SK-N-DZ (cell line): ENCODE measurements at places on chromosomes 16 and 17.
A peak's percentile ranks its signal among the peaks of the same experiment; 100 is the strongest.

GRCh38 chr17:74227271-74228080 lies 14.1 kb downstream of the TTYH2 start:
- DNase-seq, result no peak

- no peak for DNase-seq
Measured at GRCh38 chr16:82481455-82481854, 145.3 kb upstream of the CDH13 start.

GRCh38 chr16:27421961-27422740 lies 20.2 kb downstream of the IL21R start:
- DNase-seq, result no peak

DNA sequence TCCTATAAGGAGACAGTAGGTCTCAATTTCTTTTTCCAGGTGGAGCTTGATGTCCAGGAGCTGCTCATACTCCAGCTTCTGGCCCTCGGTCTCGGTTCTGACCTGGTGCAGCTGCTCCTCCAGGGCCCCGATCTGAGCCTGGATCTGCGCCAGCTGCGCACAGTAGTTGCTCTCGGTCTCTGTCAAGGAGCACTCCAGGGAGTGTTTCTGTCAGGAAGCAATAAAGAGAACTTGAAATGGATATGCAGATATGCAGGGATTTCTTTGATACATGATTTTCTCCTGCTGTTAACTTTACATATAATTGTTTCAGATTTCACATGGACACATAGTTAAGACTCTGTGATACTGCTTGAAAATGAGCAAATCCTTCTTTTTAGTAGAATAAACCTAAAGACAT lies 4.7 kb downstream of the KRT25 start:
- no peak for DNase-seq

GRCh38 chr17:28961391-28961790 lies 10.1 kb upstream of the PHF12 start:
- DNase-seq, result no peak

- DNase-seq, result no peak
Measured at GRCh38 chr16:27465483-27465879, 63.5 kb downstream of the IL21R start.

DNA sequence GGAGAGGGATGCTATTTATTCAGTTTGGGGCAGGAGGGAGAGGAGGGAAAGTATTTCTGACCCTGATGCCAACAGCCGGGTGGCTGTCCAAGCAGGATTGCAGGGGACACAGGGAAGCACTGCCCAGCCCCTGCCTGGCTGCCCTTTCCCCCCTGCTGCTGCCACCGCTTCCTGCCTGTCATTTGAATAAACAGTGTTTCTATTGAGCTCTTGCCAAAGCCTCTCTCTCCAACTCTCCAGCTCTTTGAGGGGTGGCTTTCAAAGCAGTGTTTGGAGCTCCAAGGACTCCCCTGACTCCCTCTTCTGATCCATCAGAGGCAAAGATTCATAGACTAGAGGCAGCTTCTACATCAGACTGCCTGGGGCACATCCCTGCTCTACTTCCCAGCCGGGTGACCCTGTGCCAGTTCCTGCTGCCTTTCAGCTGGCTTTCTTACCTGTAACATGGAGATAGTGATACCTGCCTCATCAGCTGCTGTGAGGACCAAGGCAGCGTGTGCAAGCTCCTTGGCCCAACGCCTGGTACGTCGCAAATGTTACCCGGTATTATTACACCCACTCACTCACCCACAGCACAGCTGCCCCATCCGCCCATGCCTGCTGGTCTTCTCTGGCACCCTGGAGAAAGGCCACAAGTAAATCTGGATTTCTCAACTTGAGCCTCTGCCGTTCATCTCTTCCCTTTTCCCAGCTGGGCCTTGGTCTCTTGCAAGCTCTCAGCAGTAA lies 9.5 kb downstream of the PROCA1 start:
- no peak for DNase-seq

GRCh38 chr17:43949781-43950180 lies 4.0 kb downstream of the PYY start:
- no peak for DNase-seq

DNA sequence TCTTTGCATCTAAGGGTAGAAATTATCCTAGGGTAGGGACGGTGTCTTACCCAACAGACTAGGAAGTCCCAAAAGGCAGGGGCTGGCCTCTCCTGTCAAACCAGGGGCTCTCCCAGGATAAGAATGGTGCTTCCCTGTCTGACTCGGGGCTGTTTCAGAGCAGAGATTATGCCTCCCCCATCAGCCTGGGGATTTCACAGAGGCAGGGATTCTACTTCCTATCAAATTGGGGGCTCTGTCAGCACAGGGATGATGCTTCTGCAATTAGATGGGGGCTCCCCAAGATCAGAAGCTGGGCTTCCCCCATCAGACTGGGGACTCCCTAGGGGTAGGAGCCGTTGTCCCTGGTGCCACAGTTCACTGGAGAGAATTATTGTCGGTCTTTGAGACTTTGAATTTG lies 2.3 kb downstream of the NXPH3 start:
- no peak for DNase-seq

- peak; percentile 59 for DNase-seq
Measured at GRCh38 chr16:6021276-6021943, 923.8 kb upstream of the EEF2KMT start.

GRCh38 chr17:45001310-45001709 lies 33.2 kb upstream of the C1QL1 start:
- DNase-seq, result no peak

GRCh38 chr17:4536259-4536741 lies 18.9 kb downstream of the MYBBP1A start:
- DNase-seq, result no peak

DNA sequence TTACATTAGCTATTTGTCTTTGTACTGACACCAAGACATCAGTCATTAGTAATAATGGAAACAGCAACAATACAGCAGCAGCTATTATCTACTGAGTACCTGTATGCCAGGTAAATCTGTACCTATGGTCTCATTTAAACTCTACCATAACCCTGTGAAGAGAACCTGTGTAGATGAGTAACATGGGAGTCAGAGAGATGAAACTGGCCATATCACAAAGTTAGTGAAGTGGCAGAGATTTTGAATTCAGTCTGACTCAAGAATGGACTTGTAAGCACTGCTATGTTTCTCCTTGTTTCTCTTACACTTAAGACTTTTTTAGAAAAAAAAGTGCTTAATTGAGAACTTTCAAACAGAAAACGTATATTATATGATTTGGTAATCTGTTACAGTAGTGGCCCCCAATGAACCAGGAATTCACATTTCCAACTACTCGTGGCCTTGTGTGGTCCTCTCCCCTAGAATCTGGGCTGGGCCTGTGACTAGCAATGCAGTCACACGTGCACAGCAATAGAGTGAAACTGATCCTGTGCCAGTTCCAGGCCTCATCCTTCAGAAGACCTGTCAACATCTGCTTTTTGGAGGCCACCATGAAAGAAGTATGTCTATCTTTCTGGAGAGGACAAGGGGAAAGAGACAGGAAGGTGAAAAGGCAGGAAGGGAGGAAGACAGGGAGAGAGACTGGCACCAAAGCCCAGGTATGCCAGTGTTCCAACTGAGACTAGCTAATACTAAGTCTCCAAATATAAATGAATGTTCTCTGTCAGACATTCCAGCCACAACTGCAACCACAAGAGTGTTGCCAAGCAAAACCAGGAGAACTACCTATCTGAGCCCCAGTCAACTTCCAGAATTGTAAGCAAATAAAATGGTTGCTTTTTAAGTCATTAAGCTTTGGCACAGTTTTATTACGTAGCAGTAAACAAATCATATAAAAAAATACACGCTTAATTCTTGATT lies 12.0 kb downstream of the CRLF3 start:
- no peak for DNase-seq

DNA sequence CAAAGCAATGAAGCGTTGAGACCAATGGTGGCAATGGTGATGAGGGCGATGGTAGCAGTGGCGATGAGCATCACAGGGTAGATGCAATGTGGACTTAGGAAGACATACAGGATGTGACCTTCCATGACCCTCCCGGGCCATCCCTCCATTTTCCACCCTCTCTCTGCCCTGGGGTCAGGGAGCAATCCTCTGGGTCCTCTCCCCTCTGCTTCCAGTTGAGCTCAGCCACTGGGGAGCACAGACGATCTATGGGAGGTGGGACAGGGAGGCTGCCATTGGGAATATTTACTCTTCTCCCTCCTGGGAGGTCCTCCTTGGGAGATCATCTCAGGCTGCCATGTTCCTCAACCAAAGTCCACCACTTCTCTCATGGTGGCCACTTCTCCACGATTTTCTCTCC lies 260.7 kb upstream of the FOXF1 start:
- no peak for DNase-seq

GRCh38 chr17:41417127-41417526 lies 7.3 kb downstream of the KRT37 start:
- DNase-seq, result no peak

DNA sequence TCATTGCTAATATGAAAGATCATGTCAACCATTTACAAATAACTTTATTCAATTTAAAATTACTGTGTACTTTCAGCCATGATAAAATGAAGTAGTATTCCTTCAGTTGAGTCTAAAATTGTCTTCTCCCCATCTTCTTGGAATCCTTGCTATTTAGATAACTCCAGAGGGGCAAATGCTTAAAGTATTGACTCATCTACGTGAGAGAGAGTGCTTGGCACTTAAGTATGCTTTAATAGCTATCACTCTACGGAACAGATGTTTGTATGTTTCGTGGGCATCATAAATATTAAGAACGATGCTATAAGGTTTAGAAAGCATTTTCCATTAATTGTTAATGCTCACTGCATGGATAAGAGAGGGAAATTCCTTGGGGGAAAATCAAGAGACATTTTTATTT lies 69.3 kb upstream of the MED13 start:
- no peak for DNase-seq

DNA sequence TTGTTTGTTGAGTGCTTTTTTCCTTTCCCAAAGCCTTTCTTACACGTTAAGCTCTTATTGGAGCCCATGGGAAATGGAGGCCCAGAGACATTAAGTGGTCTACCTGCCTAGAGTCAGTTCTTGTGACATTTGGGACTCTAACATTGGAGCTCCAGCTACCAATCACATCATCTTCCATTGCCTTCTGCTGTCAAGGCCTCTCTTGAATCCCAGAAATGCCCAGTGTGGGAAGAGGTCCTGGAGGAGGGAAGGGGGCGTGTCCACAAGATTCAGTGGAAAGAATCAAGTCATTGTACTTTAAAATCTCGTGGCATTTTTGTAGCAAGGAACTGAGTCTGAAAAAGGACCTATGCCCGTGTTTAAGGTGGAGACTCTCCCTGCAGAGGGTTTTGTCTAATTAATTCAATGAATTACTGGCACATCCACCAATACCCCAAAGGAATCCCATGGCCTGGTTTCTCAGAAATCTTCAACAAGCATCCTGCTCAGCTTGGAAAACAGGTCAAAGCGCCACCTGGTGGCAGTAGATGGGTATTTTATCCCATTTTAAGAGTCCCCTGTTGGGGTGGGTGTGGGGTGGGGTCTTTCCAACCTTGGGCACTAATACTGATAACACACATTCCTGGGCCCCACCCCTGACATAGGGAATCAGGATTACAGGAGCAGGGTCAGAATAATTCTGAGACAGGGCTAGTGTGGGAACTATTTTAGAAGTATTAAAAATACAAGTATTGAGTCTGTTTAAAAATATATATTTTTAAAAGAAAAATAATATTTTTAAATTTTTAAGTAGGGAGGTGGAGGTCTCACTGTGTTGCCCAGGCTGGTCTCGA lies 24.6 kb downstream of the GPT2 start:
- peak; percentile 80 for DNase-seq

DNA sequence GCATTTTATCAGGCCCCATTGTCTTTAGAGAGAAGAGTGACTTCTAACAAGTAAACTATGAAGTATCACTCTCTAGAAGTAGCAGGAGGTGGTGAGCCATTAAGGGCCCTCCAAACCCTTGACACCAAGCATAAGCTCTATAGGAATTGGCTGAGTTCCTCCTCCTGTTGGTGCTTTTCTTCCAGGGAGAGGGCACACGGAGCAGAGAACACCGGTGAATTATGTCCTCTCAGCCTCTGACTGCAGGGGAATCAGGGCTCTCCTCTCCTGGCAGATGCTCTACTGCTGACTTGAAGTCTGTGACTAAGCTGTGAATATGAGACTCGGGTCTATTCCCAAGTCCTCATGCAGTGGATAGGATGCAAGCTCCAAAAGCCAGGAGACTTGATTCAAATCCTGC lies 32.3 kb downstream of the CHD9 start:
- DNase-seq, result no peak

DNA sequence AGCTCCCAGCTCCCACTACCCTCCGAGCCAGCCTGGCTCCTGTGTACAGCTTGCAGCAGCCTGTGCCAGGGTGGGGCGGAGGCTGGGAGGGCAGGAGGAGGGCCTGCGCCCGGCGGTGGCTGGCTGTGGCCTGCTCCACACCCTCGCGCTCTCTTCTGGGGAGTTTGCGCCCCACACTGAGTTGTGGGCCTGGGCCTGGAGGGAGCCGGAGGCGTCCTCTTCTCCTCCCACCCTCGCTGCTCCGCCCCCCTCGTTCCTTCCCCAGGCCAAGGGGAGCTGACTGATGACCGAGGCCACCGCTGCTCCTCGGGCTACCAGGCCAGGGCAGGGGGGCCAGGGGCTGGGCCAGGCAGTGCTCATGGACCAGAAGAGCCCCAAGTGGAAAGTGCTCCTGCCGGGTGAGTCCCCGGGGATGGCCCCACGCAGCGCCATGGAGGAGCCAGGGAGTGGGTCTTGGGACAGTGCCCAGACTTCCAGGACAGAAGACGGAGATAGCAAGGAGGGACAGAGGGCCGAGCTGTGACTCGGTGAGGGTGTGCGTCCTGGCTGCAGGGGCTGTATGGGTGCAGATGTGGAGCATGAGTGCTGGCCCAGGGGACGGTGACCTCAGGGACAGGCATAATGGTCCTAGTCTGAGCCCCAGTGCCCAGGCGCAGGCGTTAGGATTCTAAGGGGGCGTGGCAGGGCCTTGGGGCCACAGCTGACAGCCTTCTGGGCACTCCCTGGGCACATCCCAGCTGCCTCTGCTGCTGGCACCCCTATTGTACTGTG lies 242.1 kb upstream of the GSE1 start:
- no peak for DNase-seq

DNA sequence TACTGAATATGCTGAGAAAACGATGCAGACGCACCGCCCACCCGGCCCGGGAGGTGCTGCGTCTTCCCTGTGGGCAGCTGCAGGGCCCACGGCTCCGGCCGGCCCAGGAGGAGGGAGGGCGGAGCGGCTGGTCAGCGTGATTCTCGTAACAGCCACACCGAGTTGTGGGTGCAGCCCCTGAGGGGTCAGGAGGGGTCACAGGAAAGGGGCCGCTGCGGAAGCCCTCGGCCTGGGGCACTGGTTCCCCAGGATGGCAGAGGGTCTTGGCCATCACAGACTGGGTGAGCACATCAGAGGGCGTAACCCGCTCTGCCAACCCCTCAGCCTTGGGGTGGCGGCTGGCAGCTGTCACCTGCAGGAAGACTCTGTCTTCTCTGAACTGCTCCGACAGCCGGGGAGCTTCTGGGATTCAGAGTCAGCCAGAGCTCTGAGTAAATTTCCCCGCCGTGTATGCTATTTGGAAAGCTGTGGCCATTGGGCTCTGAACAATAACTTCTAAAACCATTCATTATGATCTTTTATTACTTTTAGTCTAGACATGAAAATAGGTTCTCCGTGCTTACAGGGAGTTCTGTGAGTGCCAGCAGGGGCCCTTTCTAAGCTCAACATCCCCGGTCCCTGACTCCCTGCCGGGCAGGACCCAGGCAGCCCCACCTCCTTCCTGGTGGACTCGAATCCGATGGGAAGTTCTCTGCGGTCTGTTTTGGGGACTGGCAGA lies 87.4 kb upstream of the CHMP6 start:
- no peak for DNase-seq

GRCh38 chr16:84055801-84056634 lies 13.4 kb upstream of the SLC38A8 start:
- DNase-seq, result no peak

GRCh38 chr16:75534560-75535205 lies 1.2 kb downstream of the CHST5 start:
- DNase-seq, result no peak

GRCh38 chr16:82016964-82017363 lies 5.7 kb upstream of the SDR42E1 start:
- no peak for DNase-seq
